ENCODE measurements at places on chromosomes 5 and 9. TPM values are rescaled to one million over a fixed set of nuclear protein-coding genes. Genes with fewer than 3 reads are reported as not detected.

DNA sequence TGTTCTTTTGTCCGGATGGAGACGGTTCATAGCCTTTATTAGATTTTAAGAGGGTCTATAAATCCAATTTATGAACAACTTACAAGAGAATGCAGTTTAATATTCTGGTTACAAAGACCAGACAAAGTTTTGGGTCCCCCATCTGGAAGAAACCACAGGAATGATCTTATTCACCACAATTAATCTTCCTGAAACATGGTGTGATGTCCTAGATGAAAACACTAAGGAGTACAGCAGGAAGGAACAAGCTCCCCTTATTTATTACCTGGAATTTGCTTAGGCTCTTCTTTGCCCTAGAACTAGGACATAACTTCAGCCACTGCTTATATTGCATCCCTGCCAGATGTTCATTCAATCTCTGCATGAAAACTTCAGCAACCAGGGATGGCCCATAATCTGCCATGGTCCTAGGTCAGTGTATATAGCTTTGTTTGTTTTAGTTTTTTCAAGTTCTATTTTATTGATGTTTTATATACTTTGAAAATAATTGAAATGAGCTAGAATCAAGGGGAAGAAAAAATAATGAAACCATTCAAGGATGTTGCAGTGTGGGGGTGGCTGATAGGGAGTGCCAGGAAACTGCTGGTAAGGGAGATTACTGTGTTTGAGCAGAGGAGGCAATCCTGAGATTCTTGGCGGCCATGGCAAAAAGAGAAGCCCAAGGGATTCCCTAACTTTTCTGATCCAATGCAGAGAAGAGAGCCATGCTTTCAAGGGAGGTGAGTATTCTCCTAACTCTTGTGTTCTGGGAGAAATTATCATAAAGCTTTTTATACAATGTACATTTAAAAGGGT is 16.8 kb downstream of the TXNDC8 start:
- no peak for DNase-seq

DNA sequence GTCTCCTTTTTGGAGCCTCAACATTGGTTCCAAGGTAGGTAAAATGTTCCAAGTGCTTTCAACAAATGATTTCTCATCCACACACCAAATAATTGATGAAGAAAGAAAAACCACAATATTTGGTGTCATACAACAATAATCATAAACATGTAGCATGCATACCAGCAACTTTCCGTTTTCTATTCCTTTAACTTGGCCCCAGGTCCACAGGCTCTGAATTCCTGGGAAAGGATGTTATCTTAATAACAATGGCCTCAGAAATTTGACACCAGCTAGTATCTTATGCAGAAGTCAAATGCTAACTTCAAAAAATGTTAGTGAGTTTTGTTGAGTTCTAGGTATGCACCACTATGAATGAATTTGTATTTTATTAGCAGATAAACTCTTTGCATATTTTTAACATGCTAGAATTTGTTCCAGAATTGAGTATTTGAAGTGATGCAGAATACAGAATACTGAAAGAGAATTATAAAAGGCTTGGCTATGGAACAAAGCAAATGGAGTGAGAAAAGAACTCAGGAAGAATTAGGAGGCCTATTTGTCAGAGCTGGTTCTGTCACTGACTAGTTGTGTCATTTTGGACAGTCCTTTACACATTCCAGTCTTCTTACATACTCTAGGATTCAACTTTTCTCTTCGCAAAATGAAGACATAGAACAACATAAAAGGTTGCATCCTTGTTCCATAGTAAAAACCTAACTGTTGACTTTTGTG is 435.3 kb upstream of the TNC start:
- no peak for DNase-seq

Gene C5orf46
- 0.97 TPM for total RNA-seq

Gene GABRA6
- total RNA-seq, result not detected

Gene PCYOX1L
- 29.9 TPM for total RNA-seq

DNA sequence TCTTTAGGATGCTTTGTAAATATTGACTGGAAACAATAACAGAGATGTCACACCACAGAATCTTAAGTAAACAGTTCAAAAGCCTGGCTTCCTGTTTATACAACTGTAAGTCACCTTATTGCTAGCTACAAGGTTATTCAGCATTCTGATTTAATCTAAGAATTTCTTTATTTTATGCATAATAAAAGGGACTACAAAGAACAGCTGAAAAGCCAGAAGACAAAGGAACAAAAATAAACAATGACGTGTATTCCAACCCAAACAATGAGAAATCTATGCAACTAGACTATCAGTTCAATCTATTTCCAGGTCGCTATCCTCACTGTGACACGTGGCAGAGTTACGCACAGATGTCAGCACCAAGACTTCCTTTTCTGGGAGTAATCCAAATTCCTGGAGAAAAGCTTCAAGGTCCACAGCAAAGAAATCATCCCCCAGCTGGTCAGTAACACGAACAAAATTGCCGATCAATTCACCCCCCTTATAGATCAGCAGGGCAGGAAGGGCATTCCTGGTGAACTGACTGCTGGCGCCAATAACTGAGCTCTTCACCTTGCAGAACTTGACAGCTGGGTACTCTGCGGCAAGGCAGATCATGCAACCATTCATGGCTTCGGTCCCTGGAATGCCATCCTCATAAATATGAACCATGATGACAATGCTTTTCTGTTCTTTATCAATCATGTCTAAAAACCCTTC is 8.4 kb downstream of the PDCL start:
- DNase-seq, result no peak

DNA sequence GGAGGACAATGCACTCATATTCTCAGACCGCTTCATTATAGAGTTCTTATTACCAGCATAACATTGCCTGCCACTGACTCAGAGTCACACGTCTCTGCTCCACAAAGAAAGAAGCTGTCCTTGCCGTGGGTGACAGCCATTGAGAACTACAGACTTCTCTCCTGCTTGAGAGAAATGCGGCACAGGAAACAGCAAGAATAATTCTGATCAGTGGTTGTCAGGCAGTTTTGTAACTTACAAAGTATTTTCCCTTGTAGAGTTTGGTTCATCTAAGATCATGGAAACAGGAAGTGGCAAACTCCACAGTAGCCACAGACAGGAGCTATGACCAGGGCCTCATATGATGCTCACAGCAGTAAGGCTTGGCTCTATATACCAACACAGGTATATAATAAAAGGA is 47.0 kb downstream of the KCNV2 start:
- DNase-seq, result no peak

Gene OMD
- not detected for total RNA-seq

Gene FOXD4
- total RNA-seq, result 1.7 TPM

Gene PGM5
- 0.87 TPM for total RNA-seq

Gene PCDHGA4
- 0.07 TPM for total RNA-seq

DNA sequence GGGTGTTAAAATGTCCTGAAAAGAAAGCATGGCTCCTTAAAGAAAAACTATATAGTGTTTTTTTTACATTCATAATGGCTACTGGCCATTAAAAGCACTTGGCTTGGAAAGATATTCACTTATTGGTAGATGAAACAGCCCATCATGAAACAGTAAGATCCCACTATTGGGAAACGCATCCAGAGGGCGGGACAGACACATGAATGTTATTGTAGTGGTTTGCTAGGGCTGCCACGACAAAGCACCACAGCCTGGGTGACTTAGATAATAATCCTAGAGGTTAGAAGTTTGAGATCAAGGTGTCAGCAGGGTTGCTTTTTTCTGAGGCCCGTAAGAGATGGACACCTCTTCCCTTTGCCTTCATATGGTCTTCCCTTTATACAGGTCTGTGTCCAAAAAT is 139.4 kb upstream of the ANKH start:
- DNase-seq, result no peak

Gene CD180
- not detected for total RNA-seq

DNA sequence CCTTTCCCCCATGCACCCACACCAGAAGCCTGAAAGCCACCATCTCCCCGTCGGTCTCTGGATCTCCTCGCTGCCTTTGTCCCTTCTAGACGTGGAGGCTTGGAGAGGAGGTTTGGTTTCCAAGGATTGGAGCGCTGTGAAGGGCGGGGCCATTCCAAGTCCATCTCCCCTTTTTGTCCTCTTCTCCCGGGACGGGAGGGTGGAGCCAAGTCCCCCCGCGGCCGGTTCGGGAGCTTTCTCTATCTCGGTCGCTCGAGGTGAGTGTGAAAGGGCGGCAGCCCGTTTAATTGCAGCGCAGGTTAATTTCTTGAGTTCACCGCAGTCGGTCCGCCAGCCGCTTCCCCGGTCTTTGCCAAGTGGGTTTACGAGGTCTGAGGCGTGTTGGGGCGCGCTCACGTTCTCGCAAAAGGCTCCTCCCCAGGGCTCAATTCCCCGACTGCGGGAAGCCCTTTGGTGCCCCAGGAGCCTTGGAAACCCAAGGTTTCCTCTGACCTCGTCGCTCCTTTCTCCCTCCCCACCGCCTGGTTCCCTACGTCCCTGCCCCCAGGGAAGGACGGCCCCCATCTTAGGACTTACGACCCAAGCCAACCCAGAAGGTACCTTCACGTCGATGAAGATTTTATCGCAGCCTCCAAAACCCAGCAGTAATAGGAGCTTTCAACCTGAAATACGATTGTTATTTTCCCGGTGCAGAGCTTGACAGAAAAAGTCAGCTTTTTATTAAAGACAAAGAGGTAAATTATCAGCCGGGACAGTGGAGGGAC is 2.8 kb upstream of the ZNF462 start:
- DNase-seq, result peak; percentile 24

GRCh38 chr5:179530069-179530998 is 20.0 kb upstream of the RUFY1 start:
- DNase-seq, result no peak

- DNase-seq, result no peak
Observed at GRCh38 chr9:105385381-105385985, 62.4 kb upstream of the FSD1L start.

Gene GCNT1
- 7.9 TPM for total RNA-seq

DNA sequence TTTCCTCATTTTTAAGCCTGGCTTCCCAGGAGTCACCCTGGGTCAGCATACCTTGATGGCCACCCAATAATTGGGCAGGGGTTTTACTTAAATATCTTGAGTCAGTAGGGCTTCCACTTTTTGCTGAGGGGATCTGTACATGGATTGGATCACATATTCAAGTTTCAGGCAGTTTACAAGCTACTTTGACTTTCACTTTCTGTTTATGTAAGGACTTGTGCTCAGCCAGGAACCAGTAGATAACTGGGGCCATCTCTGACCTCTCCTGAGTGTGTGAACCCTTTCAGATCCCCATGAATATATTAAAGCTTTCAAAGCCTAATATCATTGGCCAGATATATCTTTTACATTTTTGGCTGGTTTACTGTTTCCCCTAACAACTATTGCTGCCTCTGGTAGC is 45.1 kb downstream of the SLCO6A1 start:
- no peak for DNase-seq

DNA sequence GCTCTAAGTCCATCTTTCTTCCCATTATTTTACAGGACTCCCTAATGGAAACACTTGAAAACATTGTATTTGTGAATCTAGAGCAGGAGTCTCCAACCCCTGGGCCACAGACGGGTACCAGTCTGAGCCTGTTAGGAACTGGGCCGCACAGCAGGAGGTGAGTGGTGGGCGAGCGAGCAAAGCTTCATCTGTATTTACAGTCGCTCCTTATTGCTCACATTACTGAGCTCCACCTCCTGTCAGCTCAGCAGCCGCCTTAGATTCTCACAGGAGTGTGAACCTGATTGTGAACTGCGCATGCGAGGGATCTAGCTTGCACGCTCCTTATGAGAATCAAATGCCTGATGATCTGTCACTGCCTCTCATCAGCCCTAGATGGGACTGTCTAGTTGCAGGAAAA is 111.0 kb downstream of the MED27 start:
- DNase-seq, result no peak

GRCh38 chr5:19536387-19536786 is 451.6 kb downstream of the CDH18 start:
- no peak for DNase-seq

Gene CAMK2A
- total RNA-seq, result not detected

DNA sequence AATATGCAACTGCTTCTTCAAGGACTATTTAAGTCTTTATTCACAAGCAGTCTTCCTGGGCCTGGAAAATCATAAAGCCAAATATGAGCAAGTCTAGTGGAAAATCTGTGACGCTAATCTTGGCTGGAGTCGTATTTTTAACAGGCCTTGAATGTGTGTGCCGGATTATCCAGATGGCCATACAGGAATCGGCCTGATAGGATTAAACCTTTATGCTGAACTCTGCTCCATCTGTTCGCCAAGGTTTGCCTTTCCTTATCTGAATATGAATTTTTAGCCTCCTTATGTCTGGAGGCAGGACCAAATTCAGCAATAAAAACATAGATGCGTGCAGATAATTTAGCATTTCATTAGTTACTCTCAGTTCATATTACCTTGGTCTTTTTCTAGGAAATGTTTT is 294.5 kb downstream of the EBF1 start:
- DNase-seq, result no peak

GRCh38 chr5:87302061-87302460 is 34.4 kb downstream of the RASA1 start:
- no peak for DNase-seq

DNA sequence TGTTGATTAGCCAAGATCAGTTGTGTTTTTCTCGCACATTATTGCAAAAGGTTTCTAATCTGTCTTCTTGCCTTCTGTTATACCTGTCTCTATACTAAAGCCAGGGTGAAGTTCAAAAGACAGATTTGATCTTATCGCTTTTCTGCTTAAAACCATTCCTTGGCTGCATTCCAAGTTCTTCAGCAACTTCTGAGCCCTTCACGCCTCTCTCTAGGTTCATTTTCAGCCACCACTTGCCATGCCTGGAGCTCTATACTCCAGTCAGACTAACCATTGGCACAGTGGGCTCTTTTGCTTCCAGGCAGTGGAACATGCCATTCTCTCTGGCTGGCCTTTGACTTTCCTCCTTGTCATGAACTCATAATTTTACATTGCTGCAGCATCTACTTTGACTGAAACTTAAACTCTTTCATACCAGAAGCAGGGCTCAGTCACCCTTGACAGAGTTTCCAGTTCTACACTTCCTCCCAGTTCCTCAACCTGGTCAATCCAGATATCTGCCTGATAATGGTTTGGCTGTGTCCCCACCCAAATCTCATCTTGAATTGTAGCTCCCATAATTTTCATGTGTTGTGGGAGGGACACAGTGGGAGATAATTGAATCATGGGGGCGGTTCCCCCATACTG is 114.4 kb downstream of the SLC12A2 start:
- no peak for DNase-seq

Gene GPX8
- 25.9 TPM for total RNA-seq

GRCh38 chr5:179816796-179817469 is 3.8 kb upstream of the SQSTM1 start:
- DNase-seq, result no peak

Gene MUSK
- not detected for total RNA-seq

Measured in Calu3 (cell line).